ENCODE measurements at places on chromosomes 16 and 17.
A peak's percentile ranks its signal among the peaks of the same experiment; 100 is the strongest.

GRCh38 chr16:84839956-84840355 lies 20.2 kb downstream of the CRISPLD2 start:
- DNase-seq = no peak

GRCh38 chr17:41583137-41584127 lies 3.3 kb downstream of the KRT14 start:
- no peak for DNase-seq

DNA sequence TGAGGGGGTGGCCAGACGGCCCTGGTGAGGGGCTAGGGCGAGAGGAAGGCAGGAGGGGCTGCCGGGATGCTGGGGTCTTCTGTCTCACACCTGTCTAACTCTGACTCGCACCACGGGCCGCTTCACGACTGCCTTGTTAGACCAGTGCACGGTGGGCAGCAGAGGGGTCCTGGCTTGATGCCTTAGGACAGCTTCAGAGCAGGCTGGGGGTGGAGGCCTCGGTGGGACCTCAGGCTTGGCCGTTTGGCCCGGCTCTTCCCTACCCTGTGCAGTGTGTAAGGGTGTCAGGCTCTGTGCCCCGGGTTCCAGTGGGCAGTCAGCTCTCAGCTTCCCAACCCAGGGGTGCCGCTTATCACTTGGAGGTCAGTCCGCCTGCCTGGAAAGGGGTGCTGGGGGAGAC lies 100.7 kb downstream of the OR1D5 start:
- DNase-seq = no peak

- no peak for DNase-seq
Measured at GRCh38 chr16:11582157-11582814, 4.4 kb downstream of the LITAF start.

DNA sequence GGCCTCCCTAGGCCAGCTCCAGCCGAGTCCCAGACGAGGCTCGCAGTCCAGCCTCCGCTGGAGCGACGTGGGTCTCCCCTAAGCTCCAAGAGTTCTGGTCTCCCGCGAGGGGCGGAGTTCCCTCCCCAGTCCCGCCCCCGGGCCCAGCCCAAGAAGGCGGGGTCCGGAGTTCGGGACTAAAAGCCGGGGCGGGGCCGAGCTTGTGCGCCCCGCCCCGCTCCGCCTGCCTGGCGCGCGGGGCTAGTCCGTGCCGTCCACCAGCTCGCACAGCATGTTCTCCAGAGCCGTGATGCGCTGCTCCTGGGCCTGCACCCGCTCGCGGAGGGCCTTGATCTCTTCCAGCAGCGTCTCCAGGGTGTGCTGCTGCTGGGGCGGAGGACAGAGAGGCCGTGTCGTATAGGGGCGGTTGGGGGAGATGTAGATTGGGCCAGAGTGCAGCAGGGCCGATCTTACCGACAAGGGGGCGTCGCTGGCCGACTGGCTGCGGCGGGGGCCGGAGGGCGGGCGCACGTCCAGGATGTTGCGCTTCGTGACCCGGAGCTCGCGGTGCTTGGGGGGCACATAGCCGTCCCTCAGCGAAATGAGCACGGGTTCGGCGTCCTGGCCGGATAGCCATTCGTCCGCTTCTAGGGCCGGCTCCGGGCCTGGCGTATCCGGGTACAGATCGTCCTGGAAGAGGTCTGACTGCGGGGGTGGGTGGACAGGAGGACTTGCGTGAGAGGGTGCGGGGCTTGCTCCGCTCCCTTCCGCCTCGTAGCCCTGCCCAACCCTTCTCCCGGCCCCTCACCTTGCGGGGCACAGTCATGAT lies 7.0 kb downstream of the CORO6 start:
- peak; percentile 66 for DNase-seq

- DNase-seq = no peak
Measured at GRCh38 chr16:83530293-83530692, 277.5 kb upstream of the HSBP1 start.

DNA sequence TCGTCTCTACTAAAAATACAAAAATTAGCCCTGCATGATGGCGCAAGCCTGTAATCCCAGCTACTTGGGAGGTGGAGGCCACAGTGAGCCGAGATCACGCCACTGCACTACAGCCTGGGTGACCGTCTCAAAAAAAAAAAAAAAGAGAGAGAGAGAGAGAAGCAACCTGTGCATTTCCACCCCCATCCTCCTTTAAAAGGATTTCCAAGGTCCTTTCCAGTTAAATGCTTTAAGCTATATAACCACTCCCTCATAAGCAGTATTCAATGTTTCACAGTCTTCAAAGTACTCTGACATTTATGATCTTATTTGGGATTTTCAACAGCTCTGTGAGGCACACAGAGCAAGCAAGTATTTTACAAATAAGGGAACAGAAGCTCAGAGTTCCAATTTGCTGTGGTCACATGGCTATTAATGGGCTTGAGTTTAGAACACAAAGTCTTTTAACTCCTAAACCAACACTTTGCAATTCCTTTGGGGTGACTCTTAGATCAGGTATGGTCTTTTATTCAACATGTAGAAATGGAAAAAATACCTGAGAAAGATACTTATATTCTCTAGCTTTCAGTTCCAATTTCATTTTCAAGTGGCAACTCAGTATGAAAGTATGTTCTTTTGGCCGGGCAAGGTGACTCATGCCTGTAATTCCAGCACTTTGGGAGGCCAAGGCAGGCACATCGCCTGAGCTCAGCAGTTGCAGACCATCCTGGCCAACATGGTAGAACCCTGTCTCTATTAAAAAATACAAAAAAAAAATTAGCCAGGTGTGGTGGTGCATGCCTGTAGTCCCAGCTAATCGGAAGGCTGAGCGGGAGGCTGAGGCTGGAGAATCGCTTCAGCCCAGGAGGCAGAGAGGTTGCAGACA lies 31.3 kb downstream of the SPOP start:
- no peak for DNase-seq

DNA sequence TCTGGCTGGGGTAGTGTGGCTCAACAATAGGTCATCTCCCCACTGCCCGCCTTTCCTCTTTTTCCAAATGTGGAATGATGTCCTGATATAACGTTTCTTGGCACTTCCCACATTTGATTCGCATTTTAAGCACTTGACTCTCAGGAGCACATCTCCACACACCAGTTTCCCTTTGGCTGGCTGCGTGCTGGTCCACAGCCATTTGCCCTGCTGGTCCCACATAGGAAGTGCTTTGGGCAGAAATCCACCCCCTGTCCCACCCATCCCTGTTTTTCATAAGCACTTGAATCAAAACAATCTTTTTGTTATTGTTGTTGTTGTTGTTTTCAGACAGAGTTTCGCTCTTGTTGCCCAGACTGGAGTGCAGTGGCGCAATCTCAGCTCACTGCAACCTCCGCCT lies 24.0 kb upstream of the TNFRSF13B start:
- DNase-seq = no peak

GRCh38 chr17:9981344-9981915 lies 76.4 kb upstream of the RCVRN start:
- DNase-seq = no peak

- DNase-seq = no peak
Measured at GRCh38 chr17:14747603-14747950, 446.7 kb downstream of the HS3ST3B1 start.

DNA sequence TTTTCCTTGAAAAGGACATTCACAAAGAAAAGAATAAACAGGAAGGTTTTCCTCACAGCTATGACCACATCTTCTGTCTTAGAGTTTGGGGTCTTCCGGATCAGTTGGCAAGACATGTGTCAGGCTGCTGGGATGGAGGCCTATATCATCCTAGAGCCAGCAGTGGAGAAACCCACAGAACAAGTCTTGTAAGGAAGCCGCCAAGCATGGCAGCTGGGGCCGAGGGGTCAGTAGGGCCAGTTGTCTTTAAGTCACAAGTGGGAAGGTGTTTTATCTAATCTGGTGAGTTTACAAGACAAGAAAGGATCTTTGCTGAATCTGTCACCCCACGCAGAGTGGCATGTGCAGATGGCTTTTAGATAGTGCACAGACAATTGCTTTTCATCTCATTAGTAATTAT lies 25.7 kb downstream of the SCNN1B start:
- no peak for DNase-seq

GRCh38 chr17:21287703-21288449 lies 3.4 kb downstream of the MAP2K3 start:
- peak; percentile 50 for DNase-seq

GRCh38 chr16:85678821-85679220 lies 9.9 kb downstream of the GINS2 start:
- no peak for DNase-seq

DNA sequence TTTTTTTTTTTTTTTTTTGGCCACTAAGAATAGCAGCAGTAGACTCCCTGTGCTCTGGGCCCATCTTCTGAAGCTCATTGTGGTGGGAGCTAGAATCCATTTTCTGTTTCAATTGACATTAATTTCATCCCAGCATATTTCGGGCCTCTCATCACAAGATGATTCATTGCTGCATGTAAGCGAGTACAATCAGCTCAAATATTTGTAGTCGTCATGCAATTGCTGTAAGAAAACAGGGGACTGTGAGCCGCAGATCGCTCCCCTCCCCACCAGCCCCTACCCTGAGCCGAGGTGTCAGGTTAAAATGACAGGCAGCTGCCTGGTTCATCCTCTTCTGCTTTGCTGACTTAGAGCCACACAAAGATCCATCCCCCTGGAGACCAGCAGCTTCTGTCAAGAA lies 358.8 kb upstream of the CDH5 start:
- no peak for DNase-seq

DNA sequence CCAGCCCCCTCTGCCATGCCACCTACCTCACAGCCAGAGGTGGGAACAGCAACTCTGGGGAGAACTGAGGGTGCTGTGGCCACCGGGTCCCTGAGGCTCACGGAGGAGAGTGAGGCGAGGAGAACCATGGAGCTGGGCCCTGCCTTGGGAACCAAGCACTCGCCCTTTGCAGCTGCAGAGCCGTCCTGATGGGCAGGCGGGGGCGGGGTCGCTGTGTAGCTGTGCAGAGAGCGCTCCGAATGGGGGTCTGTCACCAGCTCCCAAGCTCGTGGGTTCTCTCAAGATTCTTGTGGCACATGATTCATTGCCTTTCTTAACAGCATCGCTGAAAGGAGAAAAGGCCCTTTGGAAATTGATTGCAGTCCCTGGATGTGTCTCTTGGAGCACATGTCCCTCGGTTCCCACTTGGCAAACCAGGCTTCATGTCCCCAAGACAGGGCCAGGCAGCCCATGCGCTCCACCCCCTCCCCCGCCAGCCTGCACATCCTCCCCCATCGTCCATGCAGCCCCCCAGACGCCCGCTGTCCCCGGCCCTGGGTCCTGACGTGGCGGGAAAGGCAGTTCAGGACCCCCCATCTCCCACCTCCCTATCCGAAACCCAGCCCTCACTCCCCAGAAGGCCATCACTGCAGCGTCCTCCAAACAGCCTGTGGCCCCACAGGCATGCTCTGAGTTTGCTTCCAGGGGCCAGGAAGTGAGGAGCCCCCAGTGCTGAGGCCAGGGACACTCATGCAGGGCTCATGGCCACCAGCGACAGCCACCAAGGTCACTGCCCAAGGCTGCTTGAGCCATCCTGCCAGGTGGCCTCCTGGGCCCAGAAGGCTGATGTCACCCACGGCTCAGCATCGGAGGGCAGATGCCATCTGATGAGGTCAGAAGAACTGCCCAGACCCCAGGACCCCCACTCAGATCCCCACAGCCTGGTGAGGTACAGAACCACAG lies 20.6 kb upstream of the CHMP6 start:
- no peak for DNase-seq

- no peak for DNase-seq
Measured at GRCh38 chr17:82860606-82861392, 21.0 kb upstream of the ZNF750 start.
